SJCRH30 (cell line): ENCODE measurements at places on chromosomes 12 and 14.
A peak's percentile ranks its signal among the peaks of the same experiment; 100 is the strongest.

DNA sequence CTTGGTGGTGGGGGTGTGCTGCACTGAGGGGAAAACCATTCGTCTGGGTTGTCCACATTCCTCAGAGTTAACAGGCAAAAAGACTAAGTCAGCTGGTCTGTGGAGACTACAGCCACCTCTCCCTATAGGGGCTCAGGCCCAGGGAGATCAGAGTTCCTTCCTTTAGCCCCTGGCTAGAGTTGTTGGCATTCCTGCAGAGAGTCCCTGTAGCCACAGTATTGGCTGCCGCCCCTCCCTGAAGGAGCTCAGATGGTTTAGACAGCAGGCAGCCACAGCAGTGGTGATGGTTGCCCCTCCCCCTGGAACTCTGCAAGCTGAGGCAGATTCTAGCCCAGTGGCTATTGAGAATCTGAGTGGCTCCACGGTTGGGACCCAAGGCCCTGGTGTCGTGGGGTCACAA is 1072.5 kb upstream of the ATXN7L3B start:
- H3K27me3 ChIP-seq: no peaks in the 10 kb centered on the region
- no peaks in the 10 kb centered on the region for H3K36me3 ChIP-seq
- H3K4me3 ChIP-seq: no peak overlapping the region
- no peak for DNase-seq
- no peaks in the 10 kb centered on the region for H3K4me1 ChIP-seq
- no peak overlapping the region for H3K27ac ChIP-seq

DNA sequence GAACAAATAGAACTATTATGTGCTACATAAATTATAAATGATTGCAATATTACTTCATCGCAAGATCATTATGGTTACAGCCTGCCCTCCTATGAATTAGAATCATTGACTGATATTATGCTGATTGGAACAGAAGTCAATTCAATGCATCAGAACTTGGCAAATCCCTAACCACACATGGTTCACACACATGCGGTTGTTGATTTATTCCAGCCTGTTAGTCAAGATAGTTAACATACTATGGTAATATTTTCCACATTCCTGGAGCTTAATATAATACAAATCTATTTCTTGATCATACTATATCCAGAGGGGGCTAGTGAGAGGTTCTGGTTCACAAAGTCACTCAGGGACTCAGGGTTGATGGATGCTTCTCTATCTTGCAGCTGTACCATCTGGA is 9.7 kb upstream of the CACNA1C start:
- H3K27ac ChIP-seq: no peak overlapping the region
- H3K4me3 ChIP-seq: no peak overlapping the region
- H3K36me3 ChIP-seq: no peaks in the 10 kb centered on the region
- H3K4me1 ChIP-seq: no peaks in the 10 kb centered on the region

- no peak for DNase-seq
- H3K27me3 ChIP-seq: no peaks in the 10 kb centered on the region
- peaks cover 35% of the 10 kb centered on the region for H3K4me1 ChIP-seq
- no peaks in the 10 kb centered on the region for H3K36me3 ChIP-seq
Observed at GRCh38 chr14:53925201-53925766, 31.3 kb downstream of the BMP4 start.

- no peaks in the 10 kb centered on the region for H3K27me3 ChIP-seq
- H3K4me3 ChIP-seq: no peak overlapping the region
- no peak for DNase-seq
- no peaks in the 10 kb centered on the region for H3K36me3 ChIP-seq
Observed at GRCh38 chr14:45742187-45742586, 489.2 kb upstream of the MIS18BP1 start.

DNA sequence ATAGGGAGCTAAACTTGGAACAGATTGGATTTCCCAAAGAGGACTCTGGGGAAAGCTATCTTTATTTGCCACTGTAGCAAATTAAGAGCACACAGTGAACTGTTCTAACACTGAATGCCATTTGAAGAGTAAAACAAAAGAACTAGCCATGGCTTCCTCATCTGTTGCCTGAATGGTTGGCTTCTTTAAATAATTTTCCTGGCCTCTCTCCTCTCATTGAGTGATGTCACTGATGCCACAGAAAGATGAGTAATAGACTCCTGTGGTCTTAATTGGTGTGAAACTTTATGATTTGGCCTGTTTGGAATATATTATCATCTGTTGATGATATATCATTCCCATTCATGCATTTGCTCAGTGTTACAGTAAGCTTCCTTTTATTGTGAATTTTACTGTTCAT is 42.5 kb downstream of the WDR20 start:
- H3K27ac ChIP-seq: peak overlapping the region; percentile 90
- H3K4me1 ChIP-seq: peaks cover 35% of the 10 kb centered on the region
- no peaks in the 10 kb centered on the region for H3K27me3 ChIP-seq
- H3K4me3 ChIP-seq: no peak overlapping the region

DNA sequence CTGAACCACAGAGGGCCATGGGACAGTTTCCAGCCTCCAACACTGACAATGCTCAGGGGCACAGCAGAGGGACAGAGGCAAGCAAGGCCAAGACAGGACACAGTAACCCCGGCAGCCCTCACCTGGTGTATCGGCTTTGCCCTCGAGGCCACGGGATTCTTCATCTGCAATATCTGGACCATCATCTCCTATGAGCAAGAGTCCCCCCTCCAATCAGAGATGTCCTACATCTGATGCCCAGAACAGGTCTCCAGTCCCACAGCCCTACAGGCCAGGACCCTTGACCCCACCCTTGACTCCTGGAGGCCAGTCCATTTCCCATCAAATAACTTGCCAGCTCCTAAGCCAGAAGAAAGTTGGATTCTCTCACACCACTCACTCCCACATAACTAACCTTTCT is 17.4 kb downstream of the KMT2D start:
- DNase-seq: no peak
- no peaks in the 10 kb centered on the region for H3K4me1 ChIP-seq
- no peaks in the 10 kb centered on the region for H3K27me3 ChIP-seq
- peaks cover 94% of the 10 kb centered on the region for H3K36me3 ChIP-seq
- no peak overlapping the region for H3K4me3 ChIP-seq

GRCh38 chr12:46779879-46780278 is 45.9 kb downstream of the SLC38A4 start:
- peaks cover 16% of the 10 kb centered on the region for H3K4me1 ChIP-seq
- no peak overlapping the region for H3K27ac ChIP-seq

DNA sequence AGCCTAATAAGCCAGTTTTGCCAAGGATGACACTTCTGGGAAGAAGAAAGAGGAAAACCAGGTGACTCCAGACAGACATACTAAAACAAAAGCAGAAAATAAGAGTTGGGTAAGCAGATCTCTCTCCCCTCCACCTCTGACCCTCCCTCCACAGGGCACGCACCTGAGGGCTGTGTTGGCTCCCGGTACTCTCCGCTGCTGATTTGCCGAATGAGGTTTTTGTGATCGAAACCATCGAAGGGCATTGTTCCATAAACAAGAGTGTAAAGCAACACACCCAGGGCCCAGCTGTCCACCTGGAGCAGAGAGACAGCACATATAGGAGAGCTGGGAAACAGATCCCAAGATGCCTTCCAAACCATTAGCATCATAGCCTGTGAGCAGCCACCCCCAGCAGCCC is 68.1 kb downstream of the NUAK1 start:
- H3K27ac ChIP-seq: no peak overlapping the region
- no peak for DNase-seq
- peaks cover 17% of the 10 kb centered on the region for H3K4me1 ChIP-seq

- DNase-seq: no peak
- no peaks in the 10 kb centered on the region for H3K27me3 ChIP-seq
- no peak overlapping the region for H3K27ac ChIP-seq
- H3K4me3 ChIP-seq: no peak overlapping the region
- no peaks in the 10 kb centered on the region for H3K36me3 ChIP-seq
- no peaks in the 10 kb centered on the region for H3K4me1 ChIP-seq
Observed at GRCh38 chr12:115885040-115885690, 392.3 kb downstream of the MED13L start.

- no peaks in the 10 kb centered on the region for H3K4me1 ChIP-seq
- H3K36me3 ChIP-seq: no peaks in the 10 kb centered on the region
- H3K27me3 ChIP-seq: no peaks in the 10 kb centered on the region
- peak; percentile 68 for DNase-seq
Observed at GRCh38 chr14:67704484-67705089, 2.9 kb downstream of the RDH12 start.

GRCh38 chr14:45066667-45067066 is 17.2 kb upstream of the PRPF39 start:
- DNase-seq: no peak
- no peak overlapping the region for H3K4me3 ChIP-seq
- peaks cover 6% of the 10 kb centered on the region; the same call in 1 of the 2 replicates for H3K4me1 ChIP-seq

- H3K27ac ChIP-seq: no peak overlapping the region
- H3K36me3 ChIP-seq: no peaks in the 10 kb centered on the region
- no peaks in the 10 kb centered on the region for H3K4me1 ChIP-seq
- H3K27me3 ChIP-seq: no peaks in the 10 kb centered on the region
- no peak overlapping the region for H3K4me3 ChIP-seq
Observed at GRCh38 chr14:94944636-94945258, 174.8 kb upstream of the GSC start.

DNA sequence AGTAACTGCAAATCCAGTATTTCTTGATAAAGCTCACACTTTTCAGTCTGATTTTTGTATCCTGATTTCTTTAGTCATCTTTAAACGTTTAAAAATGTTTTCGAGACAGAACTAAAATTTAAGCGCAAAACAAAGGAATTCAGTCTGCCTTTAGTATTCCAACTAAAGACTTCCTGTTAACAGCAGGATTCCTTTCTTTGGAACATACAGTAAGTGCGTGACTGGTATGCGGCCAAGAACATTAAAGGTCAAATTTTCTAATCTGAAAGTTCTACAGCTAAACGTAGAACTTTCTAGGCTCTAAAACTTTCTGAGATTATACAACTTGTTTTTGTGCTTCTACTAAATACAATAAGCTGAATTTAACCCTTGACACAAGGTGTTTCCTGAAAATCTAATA is 9.9 kb downstream of the SAV1 start:
- no peak for DNase-seq
- no peaks in the 10 kb centered on the region for H3K4me1 ChIP-seq
- no peaks in the 10 kb centered on the region for H3K27me3 ChIP-seq
- peaks cover 14% of the 10 kb centered on the region for H3K36me3 ChIP-seq

DNA sequence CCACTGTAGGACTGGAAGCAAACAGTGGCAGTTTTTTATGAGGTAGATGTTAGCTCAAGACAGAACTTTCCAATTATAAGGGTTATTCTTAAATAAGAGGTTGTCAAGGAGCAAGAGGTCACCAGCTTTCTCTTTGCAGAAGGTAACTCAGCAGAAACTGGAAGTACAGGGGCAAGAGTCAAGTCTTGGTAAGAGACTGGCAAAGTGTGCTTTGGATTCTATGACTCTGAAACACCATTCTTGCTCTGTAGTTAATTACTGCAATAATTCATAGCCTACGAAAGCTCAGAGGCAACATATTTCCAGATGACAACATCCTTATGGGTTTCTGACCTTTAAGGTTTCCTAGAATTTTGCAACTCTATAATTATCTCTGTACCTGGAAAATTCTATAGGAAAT is 51.3 kb downstream of the RMST start:
- H3K36me3 ChIP-seq: no peaks in the 10 kb centered on the region
- H3K27me3 ChIP-seq: no peaks in the 10 kb centered on the region
- H3K4me3 ChIP-seq: no peak overlapping the region

- DNase-seq: no peak
- no peak overlapping the region for H3K4me3 ChIP-seq
- no peaks in the 10 kb centered on the region for H3K36me3 ChIP-seq
- H3K27ac ChIP-seq: no peak overlapping the region
- no peaks in the 10 kb centered on the region; the same call in 1 of the 2 replicates for H3K27me3 ChIP-seq
- H3K4me1 ChIP-seq: no peaks in the 10 kb centered on the region
Observed at GRCh38 chr14:92362781-92363235, 39.8 kb downstream of the SLC24A4 start.

GRCh38 chr12:47107446-47107845 is 27.7 kb upstream of the AMIGO2 start:
- H3K4me3 ChIP-seq: no peak overlapping the region
- no peak overlapping the region for H3K27ac ChIP-seq
- no peaks in the 10 kb centered on the region for H3K4me1 ChIP-seq
- DNase-seq: no peak

GRCh38 chr14:94670692-94671285 is 58.6 kb downstream of the SERPINA3 start:
- no peaks in the 10 kb centered on the region for H3K27me3 ChIP-seq
- no peak for DNase-seq
- no peaks in the 10 kb centered on the region for H3K36me3 ChIP-seq
- no peak overlapping the region for H3K4me3 ChIP-seq
- no peak overlapping the region for H3K27ac ChIP-seq
- H3K4me1 ChIP-seq: no peaks in the 10 kb centered on the region

DNA sequence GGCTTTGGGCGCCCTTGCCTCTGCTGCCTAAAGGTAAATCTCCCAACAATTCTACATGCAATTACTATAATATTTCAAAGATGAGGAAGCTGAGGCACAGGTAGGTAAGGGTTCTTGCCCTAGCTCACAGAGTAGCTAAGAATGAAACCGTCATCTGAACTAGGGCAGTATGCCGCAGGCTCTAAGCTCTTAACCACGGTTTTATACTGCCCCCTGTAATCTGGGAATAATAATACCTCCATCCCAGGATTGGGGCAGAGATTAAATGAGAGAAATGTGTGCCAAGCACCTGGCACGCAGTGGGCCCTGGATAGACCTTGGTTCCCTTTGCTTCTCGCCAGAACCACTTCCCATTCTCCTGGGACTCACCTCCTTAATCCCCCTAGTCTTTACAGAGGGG is 1.5 kb upstream of the HRK start:
- H3K27ac ChIP-seq: no peak overlapping the region
- H3K27me3 ChIP-seq: peaks cover 48% of the 10 kb centered on the region
- no peaks in the 10 kb centered on the region for H3K36me3 ChIP-seq

DNA sequence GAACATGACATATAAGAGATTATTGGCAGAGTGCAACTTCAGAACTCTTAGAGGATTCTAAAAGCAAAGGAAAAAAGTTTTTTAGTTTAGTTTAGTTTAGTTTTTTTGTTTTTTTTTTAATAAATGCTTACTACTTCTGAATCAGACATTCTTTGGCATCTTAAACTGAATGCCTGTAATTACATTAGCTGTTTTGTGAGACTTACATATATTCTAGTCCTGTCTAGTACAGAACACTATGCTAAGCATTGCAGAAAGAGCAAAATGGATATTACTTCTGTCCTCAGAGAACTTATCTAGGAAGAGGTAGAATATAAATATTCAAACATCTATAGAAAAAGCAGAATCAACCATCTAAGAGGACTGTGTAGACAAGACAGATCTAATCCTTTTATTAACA is 133.2 kb downstream of the RAD51B start:
- peaks cover 27% of the 10 kb centered on the region for H3K4me1 ChIP-seq
- no peak for DNase-seq
- no peak overlapping the region for H3K27ac ChIP-seq
- no peaks in the 10 kb centered on the region for H3K27me3 ChIP-seq
- no peaks in the 10 kb centered on the region for H3K36me3 ChIP-seq

GRCh38 chr12:119444462-119445044 is 110.0 kb downstream of the CCDC60 start:
- peak; percentile 76 for DNase-seq
- H3K27ac ChIP-seq: no peak overlapping the region
- H3K36me3 ChIP-seq: no peaks in the 10 kb centered on the region
- no peaks in the 10 kb centered on the region for H3K27me3 ChIP-seq

DNA sequence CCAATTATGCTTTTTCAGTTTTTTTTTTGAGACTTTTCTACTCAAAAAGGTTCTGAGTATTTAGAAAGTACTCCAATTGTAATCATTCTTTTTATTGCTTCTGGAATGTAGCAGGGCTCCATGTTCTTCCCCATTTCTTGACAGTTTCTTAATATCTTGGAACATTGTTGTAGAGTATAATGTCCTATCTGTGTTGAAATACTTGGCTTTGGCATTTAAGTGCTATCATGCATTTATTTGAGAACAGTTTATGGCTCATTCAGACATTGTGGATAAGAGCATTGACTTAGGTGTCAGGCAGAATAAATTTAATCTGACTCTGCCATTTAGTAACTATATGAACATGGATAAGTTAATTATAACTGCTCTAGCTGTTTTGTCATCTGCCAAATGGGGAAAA is 28.3 kb downstream of the ADIPOR2 start:
- H3K27ac ChIP-seq: no peak overlapping the region
- no peak overlapping the region for H3K4me3 ChIP-seq
- H3K4me1 ChIP-seq: no peaks in the 10 kb centered on the region
- DNase-seq: no peak
